ENCODE measurements at places on chromosomes 3 and 15. TPM values are rescaled to one million over a fixed set of nuclear protein-coding genes. Genes with fewer than 3 reads are reported as not detected.

The SLC9C1 gene
- 0.11 TPM for polyA plus RNA-seq

DNA sequence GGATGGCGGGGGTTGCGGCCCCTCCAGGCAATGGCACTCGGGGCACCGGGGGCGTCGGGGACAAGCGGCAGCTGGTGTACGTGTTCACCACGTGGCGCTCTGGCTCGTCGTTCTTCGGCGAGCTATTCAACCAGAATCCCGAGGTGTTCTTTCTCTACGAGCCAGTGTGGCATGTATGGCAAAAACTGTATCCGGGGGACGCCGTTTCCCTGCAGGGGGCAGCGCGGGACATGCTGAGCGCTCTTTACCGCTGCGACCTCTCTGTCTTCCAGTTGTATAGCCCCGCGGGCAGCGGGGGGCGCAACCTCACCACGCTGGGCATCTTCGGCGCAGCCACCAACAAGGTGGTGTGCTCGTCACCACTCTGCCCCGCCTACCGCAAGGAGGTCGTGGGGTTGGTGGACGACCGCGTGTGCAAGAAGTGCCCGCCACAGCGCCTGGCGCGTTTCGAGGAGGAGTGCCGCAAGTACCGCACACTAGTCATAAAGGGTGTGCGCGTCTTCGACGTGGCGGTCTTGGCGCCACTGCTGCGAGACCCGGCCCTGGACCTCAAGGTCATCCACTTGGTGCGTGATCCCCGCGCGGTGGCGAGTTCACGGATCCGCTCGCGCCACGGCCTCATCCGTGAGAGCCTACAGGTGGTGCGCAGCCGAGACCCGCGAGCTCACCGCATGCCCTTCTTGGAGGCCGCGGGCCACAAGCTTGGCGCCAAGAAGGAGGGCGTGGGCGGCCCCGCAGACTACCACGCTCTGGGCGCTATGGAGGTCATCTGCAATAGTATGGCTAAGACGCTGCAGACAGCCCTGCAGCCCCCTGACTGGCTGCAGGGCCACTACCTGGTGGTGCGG, 1.9 kb downstream of the CHST2 start:
- peaks cover 8% of the 10 kb centered on the region for H3K36me3 ChIP-seq
- peaks cover 17% of the 10 kb centered on the region for H3K4me1 ChIP-seq
- peak overlapping the region; percentile 68 for H3K4me3 ChIP-seq
- peak; percentile 88 for DNase-seq

- no peak overlapping the region for H3K27ac ChIP-seq
- H3K27me3 ChIP-seq: no peaks in the 10 kb centered on the region
- no peaks in the 10 kb centered on the region for H3K4me1 ChIP-seq
- DNase-seq: no peak
Measured at GRCh38 chr3:177692304-177692975, 495.2 kb upstream of the TBL1XR1 start.

DNA sequence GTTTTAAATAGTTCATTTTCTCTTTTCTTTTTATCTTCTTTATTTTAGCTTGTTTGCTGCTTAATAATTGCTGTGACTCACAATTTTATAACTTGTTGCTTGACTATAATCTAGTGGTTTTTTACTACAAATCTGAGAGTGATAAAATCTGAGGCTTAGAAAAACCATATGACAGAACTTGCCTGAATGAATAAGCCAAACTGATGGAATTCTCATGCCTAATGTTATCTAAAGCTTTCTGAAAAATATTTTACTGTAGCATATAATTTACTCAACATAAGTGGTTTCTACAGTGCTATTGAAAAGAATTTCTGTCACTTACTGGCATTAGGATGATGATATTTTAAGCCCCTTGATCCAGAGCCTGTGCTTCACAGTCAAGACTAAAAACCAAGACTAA, 175.1 kb downstream of the VGLL3 start:
- no peak for DNase-seq
- H3K27me3 ChIP-seq: no peaks in the 10 kb centered on the region
- H3K4me1 ChIP-seq: no peaks in the 10 kb centered on the region
- no peak overlapping the region for H3K4me3 ChIP-seq
- H3K36me3 ChIP-seq: no peaks in the 10 kb centered on the region

DNA sequence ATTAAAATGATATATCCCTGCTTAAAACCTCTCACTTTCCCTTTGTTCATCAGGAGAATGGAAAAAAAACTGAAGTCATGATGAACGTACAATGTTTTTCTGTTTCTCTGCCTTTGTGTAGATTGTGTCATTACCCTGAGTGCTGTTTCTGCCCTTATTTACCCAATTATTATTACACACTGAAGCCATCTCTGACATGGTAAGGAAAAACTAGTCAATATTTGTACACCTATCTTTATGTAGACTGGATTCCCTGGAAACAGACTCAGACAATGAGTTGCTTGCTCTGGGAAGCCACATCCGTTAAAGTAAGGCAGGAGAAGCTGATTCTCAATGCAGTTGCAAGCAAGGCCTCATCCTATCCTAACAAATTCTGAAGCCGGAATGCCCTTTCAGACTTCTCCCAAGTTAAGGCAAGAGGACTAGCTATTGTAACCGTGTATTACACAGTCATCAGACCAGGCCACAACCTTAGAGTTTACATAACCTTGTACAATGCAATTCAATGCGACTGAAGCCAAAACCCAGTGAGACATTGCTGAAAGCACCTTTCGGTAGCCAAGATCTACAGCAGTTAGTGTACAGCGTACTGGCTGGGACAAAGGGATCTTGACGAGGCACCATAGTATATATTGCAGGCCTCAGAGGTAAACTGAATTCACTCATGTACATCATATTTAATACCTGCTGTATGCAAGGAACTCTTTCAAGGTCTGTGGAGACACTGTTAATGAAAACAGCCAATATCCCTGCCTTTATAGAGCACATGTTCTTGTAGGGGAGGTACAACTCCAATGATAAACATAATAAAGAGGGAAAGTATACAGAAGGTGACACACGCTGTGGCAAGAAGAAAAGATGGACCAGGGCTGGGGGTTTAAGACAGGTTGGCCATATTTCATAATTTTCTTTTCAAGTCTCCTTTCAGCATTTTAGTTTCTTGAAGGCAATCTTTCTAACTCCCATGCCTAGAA, 1040.8 kb upstream of the SEMA6D start:
- H3K27me3 ChIP-seq: no peaks in the 10 kb centered on the region
- H3K4me3 ChIP-seq: no peak overlapping the region
- DNase-seq: no peak
- no peaks in the 10 kb centered on the region for H3K36me3 ChIP-seq

DNA sequence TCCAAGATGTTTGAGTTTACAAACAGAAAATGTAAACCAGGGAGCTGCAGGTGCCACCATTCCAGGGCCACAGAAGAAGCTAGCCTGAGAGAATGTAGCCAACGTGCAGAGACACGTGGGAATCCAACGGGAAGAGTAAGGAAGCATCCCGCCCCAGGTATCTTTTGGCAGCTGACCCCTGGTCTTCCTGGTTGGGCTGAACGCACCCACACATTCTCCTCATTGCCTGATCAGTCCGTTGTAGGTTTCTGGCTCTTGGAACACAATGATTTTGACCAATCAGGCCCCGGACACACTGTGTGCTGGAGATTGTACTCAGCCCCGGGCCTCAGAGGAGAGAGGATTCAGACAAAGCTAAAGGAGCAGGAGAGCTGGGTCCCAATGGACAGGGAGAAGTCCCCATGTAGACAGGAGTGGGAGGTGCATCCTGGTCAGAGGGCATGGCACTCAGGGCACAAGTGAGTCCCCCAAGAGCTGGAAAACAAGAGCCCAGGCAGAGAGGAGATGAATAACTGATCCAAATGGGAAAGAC, 102.3 kb downstream of the TPRA1 start:
- DNase-seq: no peak
- no peaks in the 10 kb centered on the region for H3K4me1 ChIP-seq
- no peaks in the 10 kb centered on the region for H3K36me3 ChIP-seq
- H3K4me3 ChIP-seq: no peak overlapping the region
- no peaks in the 10 kb centered on the region for H3K27me3 ChIP-seq

- H3K4me3 ChIP-seq: no peak overlapping the region
- peaks cover 22% of the 10 kb centered on the region for H3K36me3 ChIP-seq
- DNase-seq: no peak
Measured at GRCh38 chr3:183764847-183765731, 60.3 kb downstream of the MAP6D1 start.

GRCh38 chr3:40574050-40574449, 49.3 kb downstream of the ZNF621 start:
- peaks cover 2% of the 10 kb centered on the region for H3K27me3 ChIP-seq
- H3K36me3 ChIP-seq: no peaks in the 10 kb centered on the region
- H3K4me1 ChIP-seq: no peaks in the 10 kb centered on the region
- no peak overlapping the region for H3K4me3 ChIP-seq
- no peak for DNase-seq

DNA sequence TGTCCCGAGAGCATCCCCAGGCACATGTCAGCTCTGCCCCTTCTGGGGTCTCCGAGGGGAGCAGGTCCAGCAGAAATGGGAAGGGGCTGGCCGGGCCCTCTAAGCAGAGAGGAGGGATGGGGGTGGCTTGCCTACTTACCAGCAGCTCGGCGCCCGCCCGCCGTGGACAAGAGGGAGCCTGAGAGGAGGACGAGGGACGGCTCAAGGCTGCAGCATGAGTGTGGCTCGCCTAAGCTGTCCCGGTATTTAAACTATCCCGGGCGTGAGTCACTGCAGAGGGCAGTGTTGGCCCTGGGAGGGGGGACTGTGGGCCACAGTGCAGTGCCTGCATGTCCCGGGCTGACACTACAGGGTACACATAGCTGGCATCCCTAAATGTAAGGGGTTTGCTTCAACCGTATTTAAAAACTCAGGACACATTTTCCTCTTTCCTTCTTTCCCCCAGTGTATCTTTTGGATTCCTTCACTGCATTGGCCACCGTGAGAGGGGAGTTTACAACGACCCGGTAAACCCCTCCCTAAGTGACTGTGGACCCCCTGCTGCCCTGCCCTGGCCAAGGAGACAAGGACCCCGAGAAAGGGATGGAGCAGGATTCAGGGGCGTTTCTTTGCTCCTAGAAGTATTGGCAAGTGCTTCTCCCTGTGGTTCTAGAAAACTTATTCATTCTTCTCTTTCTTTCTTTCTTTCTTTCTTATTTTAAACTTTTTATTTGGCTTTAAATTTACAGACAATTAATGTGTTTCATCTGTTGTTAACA, at the start of gene LRRC15:
LRRC15 (minus strand) TSS at position 222 of the 758 bp plus-strand sequence. CDS start 8,700 bp downstream, outside the sequence.
- peaks cover 66% of the 10 kb centered on the region for H3K27me3 ChIP-seq
- no peak within 1 kb of the TSS for H3K27ac ChIP-seq
- no peak for DNase-seq
- H3K4me3 ChIP-seq: no peak within 1 kb of the TSS
- no peaks in the 10 kb centered on the region for H3K36me3 ChIP-seq
